Right ventricle myocardium inferior (tissue), 1 donor: ENCODE measurements at places on chromosomes 3 and 15. TPM values are rescaled to one million over a fixed set of nuclear protein-coding genes. Genes with fewer than 3 reads are reported as not detected.

SNUPN gene
- total RNA-seq = 19.4 TPM

PAK2 gene
- total RNA-seq = 45.4 TPM

- DNase-seq = no peak
Measured at GRCh38 chr3:192409838-192410683, 317.3 kb downstream of the FGF12 start.

- no peak for DNase-seq
Measured at GRCh38 chr3:171013822-171014748, 12.4 kb downstream of the SLC2A2 start.

- no peak for DNase-seq
Measured at GRCh38 chr3:159865041-159865579, 123.5 kb upstream of the IL12A start.

DNA sequence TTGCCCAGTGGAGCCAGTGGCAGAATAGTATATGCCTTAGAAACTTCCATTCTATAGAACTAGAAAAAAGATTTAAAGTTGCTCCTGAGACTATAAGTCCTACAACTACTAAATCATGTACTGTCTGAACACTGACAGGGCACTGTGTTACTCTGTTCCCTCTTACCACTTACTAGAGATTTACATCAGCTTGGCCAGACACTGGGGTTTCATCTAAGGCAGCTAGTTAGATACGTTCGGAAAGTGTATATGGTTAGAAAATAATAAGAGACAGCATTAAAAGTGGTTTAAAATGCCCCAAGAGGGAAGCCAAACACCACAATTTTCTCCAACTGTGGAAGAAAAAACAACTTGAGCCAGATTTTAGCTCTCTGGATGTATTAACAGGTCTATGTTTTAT, 97.1 kb downstream of the FBN1 start:
- no peak for DNase-seq

DNA sequence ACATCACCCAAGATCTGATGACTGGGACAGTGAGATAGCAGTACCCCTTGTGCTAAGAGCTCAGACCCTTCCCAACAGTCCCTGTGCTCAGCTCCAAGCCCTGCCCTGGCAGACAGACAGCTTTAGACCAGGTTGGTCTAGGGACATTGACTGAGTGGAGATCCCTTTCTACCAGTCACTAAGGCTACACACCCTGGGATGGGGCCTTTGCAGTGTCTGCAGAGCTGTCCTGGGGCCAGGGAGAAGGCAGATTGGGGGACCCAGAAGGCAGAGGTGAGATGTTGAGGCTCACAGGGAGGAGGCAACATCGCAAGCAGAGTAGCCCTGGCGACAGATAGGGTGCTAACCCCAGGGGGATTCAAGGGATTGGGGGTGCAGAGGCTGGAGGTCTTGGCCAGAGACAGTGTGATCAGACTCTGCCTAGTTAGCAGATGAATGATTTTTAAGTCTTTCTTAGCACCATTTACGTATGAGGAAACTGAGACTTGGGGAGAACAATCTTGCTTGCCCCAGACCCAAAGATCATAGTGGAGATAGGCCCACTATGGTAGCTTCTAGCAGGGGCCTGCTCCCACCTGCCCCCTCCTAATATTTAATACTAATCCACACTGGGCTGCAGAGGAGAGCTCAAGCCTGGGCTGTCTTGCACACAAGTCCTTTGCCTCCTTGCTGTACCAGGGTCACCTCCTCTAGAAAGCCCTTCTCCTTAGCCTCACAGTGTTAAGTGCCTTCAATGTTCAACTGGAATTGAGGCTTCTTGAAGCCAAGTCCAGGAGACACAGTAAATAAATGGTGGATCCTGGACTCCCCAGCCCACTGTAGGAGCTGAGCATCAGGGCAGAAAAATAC, 32.6 kb downstream of the HMCES start:
- DNase-seq = no peak
